ENCODE measurements at places on chromosomes 5 and 9.

GRCh38 chr9:133583111-133583510 lies 26.1 kb downstream of the FAM163B start:
- DNase-seq: no peak

GRCh38 chr5:94217745-94218144 lies 400.7 kb downstream of the KIAA0825 start:
- no peak for DNase-seq

GRCh38 chr9:19380826-19381075 lies 715 bp upstream of the RPS6 start:
- DNase-seq: no peak

GRCh38 chr5:165231821-165232508 lies 1726.5 kb downstream of the MAT2B start:
- no peak for DNase-seq

DNA sequence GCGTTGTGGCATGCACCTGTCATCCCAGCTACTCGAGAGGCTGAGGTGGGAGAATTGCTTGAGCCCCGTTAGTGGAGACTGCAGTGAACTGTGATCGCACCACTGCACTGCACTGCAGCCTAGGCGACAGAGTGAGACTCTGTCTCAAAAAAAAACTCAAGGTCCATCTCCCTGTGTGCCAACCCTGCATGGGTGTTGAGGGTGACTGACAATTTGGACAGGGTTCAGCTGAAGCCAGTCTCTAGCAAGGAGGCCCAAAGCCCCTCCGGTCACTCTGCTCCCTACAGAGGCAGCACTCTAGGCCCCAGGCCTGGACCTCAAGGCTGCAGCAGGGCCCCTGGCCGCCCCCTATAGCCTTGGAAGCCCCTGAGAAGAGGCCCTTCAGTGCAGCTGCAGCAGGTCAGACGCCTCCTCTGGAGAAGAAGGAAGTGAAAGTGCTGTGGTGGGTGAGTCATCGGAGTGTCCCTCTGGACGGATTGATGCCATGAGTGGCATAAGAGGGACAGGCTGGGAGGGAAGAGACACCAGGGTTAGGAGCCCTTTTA lies 39.2 kb upstream of the NEK6 start:
- DNase-seq: no peak

GRCh38 chr9:70403166-70403565 lies 11.3 kb downstream of the KLF9 start:
- no peak for DNase-seq

GRCh38 chr5:171724468-171725204 lies 61.0 kb upstream of the SMIM23 start:
- DNase-seq: no peak

- DNase-seq: no peak
These were observed 125.9 kb downstream of the TRPM3 start for GRCh38 chr9:70995511-70995910.

GRCh38 chr5:84260140-84260539 lies 124.5 kb downstream of the EDIL3 start:
- no peak for DNase-seq

- no peak for DNase-seq
These were observed 324.6 kb downstream of the CAAP1 start for GRCh38 chr9:26567976-26568375.

DNA sequence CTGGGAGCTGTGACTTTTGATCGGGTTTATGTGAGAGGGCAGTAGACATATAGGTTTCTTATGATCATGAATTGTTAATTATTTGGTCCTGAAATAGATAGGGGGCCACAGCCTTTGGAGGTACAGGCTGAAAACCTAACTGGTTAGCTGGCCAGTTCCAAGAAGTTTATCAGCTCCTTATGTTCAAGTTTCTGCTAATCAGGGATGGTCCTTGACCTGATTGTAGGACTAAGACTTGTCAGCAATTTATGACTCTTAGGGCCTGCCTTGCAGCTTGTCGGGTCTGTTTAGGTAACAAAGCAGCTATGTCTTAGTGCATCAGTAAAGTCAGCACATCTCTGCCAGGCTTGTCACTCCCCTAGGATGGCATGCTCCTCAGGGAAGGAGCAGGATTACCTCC lies 151.8 kb upstream of the RUSC2 start:
- DNase-seq: no peak

- no peak for DNase-seq
These were observed 59.8 kb downstream of the FGF1 start for GRCh38 chr5:142626099-142626498.

- DNase-seq: no peak
These were observed 97.8 kb downstream of the MPDZ start for GRCh38 chr9:13181652-13182051.

DNA sequence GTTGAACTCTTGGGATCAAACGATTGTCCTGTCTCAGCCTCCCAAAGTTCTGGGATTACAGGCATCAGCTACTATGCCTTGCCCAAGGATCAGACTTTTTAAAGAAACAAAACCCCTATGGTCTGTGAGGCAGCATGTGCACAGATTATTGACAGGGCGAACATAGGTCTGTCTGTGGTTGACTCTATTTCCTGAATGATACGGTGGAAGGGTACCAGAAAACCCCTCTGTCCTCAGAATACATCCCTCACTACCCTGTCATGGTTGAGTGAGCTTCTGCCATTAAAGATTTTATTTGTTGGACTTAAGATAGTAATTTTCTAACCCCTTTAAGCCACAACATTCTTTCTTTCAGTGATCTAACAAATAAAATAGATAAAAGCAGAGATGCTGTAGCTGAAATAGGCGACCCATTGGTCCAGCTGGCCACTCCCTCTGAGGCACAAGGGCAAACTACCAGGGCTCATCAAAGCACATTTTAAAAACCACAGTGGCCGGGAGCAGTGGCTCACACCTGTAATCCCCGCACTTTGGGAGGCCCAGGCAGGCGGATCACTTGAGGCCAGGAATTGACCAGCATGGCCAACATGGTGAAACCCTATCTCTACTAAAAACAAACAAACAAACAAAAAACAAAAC lies 84.9 kb upstream of the ANKRD55 start:
- no peak for DNase-seq

GRCh38 chr5:1291611-1292080 lies 3.2 kb downstream of the TERT start:
- DNase-seq: no peak

DNA sequence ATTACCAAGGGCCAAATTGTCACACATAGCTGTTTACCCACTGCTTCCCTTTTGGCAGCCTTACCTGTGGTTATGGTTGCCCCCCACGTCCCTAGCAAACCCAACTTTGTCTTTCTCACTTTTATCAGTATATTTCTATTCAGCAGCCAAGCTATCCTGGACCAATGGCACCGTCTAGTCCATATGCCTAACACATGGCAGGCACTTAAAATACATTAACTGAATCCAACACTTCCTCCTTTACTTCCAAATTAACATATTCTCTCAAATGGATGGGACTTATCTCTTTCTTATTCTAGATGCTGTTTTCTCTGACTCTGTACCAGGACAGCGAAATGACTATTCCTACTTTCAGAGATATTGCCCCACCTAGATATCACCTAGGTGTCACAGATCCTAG lies 50.9 kb upstream of the SLC44A1 start:
- DNase-seq: no peak

DNA sequence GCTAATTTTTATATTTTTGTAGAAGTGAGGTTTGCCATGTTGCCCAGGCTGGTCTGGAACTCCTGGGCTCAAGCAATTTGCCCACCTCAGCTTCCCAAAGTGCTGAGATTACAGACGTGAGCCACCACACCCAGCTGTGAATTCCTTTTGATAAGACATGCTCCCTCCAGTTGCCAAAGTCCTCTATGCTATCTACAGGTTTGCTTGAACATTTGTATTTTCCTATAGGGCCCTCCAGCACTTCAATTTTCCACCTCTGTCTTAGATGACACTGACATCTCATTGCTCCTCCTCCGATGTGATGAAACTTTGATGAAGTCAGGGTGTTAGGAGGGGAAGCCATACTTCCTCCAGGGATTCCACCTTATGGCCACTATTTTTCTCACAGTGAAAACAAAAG lies 25.2 kb upstream of the CTSV start:
- no peak for DNase-seq

GRCh38 chr9:90974016-90974415 lies 172.4 kb downstream of the SYK start:
- DNase-seq: no peak

- no peak for DNase-seq
These were observed 240.6 kb downstream of the MARCHF11 start for GRCh38 chr5:15938961-15939360.

DNA sequence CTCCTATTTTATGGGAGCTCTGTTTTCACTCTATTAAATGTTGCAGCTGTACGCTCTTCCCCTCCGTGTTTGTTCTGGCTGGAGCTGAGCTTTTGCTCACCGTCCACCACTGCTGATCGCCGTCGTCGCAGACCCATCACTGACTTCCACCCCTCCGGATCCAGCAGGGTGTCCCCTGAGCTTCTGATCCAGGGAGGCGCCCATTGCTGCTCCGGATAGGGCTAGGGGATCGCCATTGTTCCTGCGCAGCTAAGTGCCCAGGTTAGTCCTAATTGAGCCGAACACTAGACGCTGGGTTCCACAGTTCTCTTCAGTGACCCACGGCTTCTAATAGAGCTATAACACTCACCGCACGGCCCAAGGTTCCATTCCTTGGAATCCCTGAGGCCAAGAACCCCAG lies 96.2 kb upstream of the PRDM9 start:
- no peak for DNase-seq
